Spinal cord (tissue), 10 donors: ENCODE measurements at places on chromosomes 6 and 20.

DNA sequence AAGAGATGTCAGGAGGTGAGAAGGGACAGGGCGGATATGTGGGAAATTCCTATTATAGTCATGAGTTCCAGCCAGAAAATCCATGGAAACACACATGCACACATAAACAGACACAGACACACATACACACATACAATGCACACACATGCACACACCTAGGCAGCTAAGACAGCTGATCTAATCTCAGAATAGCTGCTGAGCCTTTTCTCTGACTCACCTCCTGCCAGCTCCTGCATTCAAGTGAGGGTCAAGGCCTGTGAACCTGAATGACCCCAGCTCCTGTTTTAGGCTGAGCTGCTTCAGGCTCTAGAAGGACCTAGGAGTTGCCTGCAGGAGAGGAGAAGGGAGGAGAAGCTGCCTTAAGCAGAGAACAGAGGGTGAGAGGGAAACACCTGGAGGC, 21.6 kb upstream of the RAET1L start:
- no peak for DNase-seq

DNA sequence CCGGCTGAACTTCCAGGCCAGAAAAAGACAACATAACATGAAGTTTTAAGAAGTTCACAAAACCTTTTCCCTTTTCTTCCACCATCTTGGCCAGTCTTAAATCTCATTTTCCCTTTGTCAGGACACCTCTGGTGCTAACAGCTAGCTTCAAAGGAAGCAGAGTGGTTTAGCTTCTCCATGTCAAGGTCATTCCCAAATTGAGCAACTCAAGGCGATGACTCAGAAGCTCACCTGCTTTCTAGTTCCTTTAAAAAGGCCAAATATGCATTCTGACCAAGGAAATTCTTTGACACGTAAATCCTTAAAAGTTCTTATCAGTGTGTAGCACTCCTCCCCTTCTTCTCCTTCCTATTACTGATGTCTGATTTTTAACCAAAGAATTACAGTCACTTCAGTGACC, 69.6 kb upstream of the VGLL2 start:
- no peak for DNase-seq

DNA sequence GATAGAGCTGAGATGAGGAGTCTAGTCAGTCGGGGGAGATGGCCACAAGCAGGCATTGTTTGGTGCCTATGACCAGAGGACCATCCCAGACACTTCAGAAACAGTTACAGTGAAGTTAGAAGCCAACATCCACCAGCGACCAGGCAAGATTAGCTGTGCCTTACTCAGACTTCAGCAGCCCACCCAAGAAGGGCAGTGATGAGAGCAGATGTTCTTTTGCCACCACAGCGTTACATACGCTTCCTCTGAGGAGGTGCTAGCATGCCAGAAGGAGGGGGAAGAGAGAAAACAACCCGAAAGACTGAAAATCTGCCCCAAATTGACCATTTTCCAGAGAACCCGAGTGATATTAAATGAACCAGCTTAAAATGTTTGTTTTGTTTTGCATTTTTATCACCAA, 186.8 kb downstream of the PRL start:
- no peak for DNase-seq

DNA sequence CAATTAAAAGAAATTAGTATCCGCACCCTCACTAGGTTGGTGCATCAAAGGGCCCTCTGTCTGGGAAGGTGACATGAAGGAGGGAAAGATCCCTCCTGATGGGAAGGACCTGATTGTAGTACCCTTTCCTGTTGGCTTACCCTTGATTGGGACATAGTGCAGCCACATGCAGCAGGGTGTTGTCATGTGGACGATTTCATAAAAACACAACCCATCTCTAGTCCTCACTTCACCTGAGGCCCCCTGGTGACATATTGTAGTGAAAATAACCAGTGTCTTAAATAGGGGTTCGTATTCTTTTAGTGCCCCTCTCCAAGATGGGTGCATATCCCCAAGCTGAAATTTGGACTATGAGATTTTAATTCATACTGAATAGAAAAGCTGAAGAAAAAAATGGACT, 97.3 kb downstream of the SLX4IP start:
- no peak for DNase-seq

GRCh38 chr6:163449076-163449475, 34.6 kb downstream of the QKI start:
- no peak for DNase-seq
